ENCODE measurements at places on chromosomes 4 and X. TPM values are rescaled to one million over a fixed set of nuclear protein-coding genes. Genes with fewer than 3 reads are reported as not detected.

Gene P2RY4
- total RNA-seq, result 0.20 TPM

Gene AREG
- 1,402 TPM for total RNA-seq

Gene YIPF7
- not detected for total RNA-seq

Gene LIMCH1
- 36.6 TPM for total RNA-seq

Gene CLDN2
- total RNA-seq, result not detected

Gene FATE1
- total RNA-seq, result not detected
